Testis (tissue), 5 donors: ENCODE measurements at places on chromosomes 5 and 9. TPM values are rescaled to one million over a fixed set of nuclear protein-coding genes. Genes with fewer than 3 reads are reported as not detected.

DNA sequence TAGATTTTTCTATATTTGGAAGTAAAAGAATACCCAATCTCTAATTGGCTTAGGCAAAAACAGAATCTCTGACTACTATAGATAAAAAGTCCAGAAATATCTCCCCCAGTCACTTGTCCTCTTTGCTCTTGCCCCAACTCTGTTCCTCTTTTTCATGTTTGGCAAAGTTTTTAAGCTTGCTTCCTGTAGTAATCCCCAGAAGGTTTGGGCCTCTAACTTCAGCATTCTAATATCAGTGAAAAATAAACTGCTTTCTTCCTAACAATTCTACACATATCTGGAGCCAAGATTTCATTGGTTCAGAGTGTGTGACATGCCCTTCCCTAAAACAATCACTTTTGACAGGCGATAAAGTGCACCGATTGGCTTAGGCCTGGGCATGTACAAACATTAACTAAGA lies 1680.3 kb downstream of the MAT2B start:
- no peaks in the 10 kb centered on the region for H3K27me3 ChIP-seq
- H3K4me3 ChIP-seq, result no peak overlapping the region
- H3K27ac ChIP-seq, result no peak overlapping the region
- DNase-seq, result no peak
- no peaks in the 10 kb centered on the region for H3K36me3 ChIP-seq
- no peaks in the 10 kb centered on the region for H3K4me1 ChIP-seq

- no peak overlapping the region for H3K27ac ChIP-seq
- no peak for DNase-seq
- no peaks in the 10 kb centered on the region for H3K36me3 ChIP-seq
- H3K27me3 ChIP-seq, result no peaks in the 10 kb centered on the region
- H3K4me3 ChIP-seq, result no peak overlapping the region
Observed at GRCh38 chr5:141677415-141677814, 4.6 kb downstream of the ARAP3 start.

GRCh38 chr5:124132843-124133242 lies 613.6 kb downstream of the ZNF608 start:
- H3K4me1 ChIP-seq, result no peaks in the 10 kb centered on the region
- no peak overlapping the region for H3K27ac ChIP-seq
- no peak for DNase-seq

GRCh38 chr5:141963701-141964100 lies 5.2 kb upstream of the RNF14 start:
- no peaks in the 10 kb centered on the region for H3K27me3 ChIP-seq
- DNase-seq, result no peak
- no peak overlapping the region for H3K27ac ChIP-seq
- H3K36me3 ChIP-seq, result no peaks in the 10 kb centered on the region
- H3K4me1 ChIP-seq, result peaks cover 6% of the 10 kb centered on the region

- no peak overlapping the region for H3K27ac ChIP-seq
- no peaks in the 10 kb centered on the region for H3K36me3 ChIP-seq
- H3K27me3 ChIP-seq, result no peaks in the 10 kb centered on the region
Observed at GRCh38 chr9:105413525-105413924, 34.3 kb upstream of the FSD1L start.

GRCh38 chr9:70753311-70753710 lies 338.9 kb upstream of the KLF9 start:
- no peaks in the 10 kb centered on the region for H3K36me3 ChIP-seq
- DNase-seq, result no peak
- no peak overlapping the region for H3K27ac ChIP-seq
- H3K27me3 ChIP-seq, result no peaks in the 10 kb centered on the region

- H3K4me3 ChIP-seq, result no peak overlapping the region
- no peak for DNase-seq
- H3K4me1 ChIP-seq, result no peaks in the 10 kb centered on the region
Observed at GRCh38 chr9:13956107-13956506, 357.8 kb downstream of the NFIB start.

- H3K27me3 ChIP-seq, result no peaks in the 10 kb centered on the region
- peaks cover 8% of the 10 kb centered on the region for H3K4me1 ChIP-seq
- DNase-seq, result no peak
- H3K36me3 ChIP-seq, result no peaks in the 10 kb centered on the region
- no peak overlapping the region for H3K4me3 ChIP-seq
Observed at GRCh38 chr5:82022499-82022898, 50.7 kb downstream of the ATG10 start.

- no peaks in the 10 kb centered on the region for H3K27me3 ChIP-seq
- DNase-seq, result no peak
- no peak overlapping the region for H3K4me3 ChIP-seq
- H3K4me1 ChIP-seq, result peaks cover 23% of the 10 kb centered on the region
Observed at GRCh38 chr5:116428966-116429365, 145.7 kb downstream of the SEMA6A start.

DNA sequence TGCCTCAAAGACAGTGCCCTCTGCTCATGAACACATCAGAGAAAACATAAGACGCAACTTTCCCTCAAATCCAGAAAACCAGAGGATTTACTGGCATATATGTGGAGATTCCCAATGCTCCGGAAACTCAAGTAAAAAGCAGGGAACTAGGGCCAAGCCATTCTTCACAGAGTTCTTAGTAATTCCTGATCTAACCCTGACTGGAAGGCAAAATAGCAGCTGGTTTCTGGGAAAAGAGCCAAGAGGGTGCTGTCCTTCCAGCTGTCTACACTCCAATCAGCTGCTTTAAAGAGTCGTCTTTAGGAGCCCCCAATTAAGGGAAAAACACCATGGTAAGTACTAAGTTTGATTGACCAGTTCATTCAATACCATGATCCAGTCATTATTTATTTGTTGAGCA lies 49.6 kb downstream of the GNA14 start:
- no peak overlapping the region for H3K27ac ChIP-seq
- no peak for DNase-seq
- no peaks in the 10 kb centered on the region for H3K36me3 ChIP-seq
- peaks cover 19% of the 10 kb centered on the region for H3K4me1 ChIP-seq

- no peaks in the 10 kb centered on the region for H3K4me1 ChIP-seq
- H3K27me3 ChIP-seq, result no peaks in the 10 kb centered on the region
- no peaks in the 10 kb centered on the region for H3K36me3 ChIP-seq
- DNase-seq, result no peak
Observed at GRCh38 chr5:158611581-158611980, 488.1 kb downstream of the EBF1 start.

The OR2Y1 gene
- not detected for total RNA-seq

The NREP gene
- total RNA-seq, result 25.2 TPM

The PHF24 gene
- 132 TPM for total RNA-seq

The PRELID2 gene
- total RNA-seq, result 13.8 TPM

The PCDHGB6 gene
- 12.6 TPM for total RNA-seq

The FIBCD1 gene
- total RNA-seq, result 33.5 TPM

The SMIM33 gene
- 0.16 TPM for total RNA-seq

The ZNF483 gene
- total RNA-seq, result 28.6 TPM
